ENCODE measurements at places on chromosomes 16 and 17. TPM values are rescaled to one million over a fixed set of nuclear protein-coding genes. Genes with fewer than 3 reads are reported as not detected.

HOXB4 gene
- 0.09 TPM for total RNA-seq

LDHD gene
- total RNA-seq: 0.87 TPM

CCDC154 gene
- 0.20 TPM for total RNA-seq

CACNG1 gene
- total RNA-seq: 0.21 TPM

Data from A549 treated with Hydrocortisone at 1 μM for 4 hours (cell line).